Neuronal stem cell (in vitro differentiated cells): ENCODE measurements at places on chromosomes 11 and 22.

DNA sequence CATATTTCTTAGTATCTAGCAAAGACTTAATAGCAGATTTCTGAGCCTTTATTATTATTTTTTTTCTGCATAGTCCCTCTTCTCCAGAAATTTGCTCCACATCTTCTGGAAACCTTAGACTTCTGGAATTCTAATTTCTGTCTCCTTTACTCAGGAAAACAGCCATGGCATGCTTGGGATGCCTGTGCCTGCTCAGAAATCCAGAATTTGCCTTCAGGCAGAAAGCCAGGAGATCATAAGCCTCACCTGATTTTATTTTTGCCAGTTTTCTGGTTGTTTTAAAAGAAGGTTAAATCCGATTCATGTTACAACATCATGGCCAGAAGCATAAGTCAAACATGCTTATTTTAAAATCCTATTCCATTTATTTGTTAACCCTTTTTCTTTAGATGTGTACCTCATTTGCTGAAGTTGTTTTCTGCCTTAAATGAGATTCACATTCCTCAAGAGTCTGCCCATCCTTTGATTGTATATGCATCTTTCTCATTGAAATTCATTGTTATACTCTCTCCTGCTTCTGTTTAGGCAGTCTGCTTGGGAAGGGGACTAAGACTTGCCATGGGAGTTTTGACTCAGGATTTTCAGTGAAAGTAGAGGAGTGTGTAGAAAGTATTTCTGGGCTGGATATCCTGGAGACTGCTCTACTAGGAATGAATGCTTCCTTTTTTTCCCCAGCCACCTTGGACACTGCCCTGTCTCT is 37.1 kb downstream of the SIK2 start:
- DNase-seq = no peak

GRCh38 chr11:2267851-2268728 is 2.3 kb downstream of the ASCL2 start:
- no peak for DNase-seq

GRCh38 chr11:38014405-38014804 is 1416.4 kb upstream of the RAG2 start:
- no peak for DNase-seq

GRCh38 chr11:59135648-59136461 is 6.8 kb upstream of the FAM111A start:
- DNase-seq = peak; percentile 60

DNA sequence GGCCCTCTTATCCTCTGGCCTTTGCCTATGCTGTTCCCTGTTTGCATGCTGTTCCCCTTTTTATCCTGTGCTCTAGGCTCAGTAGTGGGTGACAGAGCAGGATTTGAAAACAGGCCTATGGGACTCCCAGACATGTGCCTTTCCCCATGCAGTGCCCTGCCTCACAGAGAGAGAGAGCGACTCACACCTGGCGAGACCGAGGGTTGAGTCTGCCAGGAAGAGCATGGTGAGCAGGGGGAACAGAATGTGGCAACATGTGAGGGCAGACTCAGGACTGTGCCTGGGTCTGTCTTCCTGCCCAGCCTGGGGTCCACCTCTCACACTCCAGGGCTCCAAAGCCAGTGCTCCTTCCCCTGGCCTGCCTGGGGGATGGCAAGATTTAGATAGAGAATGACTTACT is 75.0 kb downstream of the NFAM1 start:
- DNase-seq = no peak

DNA sequence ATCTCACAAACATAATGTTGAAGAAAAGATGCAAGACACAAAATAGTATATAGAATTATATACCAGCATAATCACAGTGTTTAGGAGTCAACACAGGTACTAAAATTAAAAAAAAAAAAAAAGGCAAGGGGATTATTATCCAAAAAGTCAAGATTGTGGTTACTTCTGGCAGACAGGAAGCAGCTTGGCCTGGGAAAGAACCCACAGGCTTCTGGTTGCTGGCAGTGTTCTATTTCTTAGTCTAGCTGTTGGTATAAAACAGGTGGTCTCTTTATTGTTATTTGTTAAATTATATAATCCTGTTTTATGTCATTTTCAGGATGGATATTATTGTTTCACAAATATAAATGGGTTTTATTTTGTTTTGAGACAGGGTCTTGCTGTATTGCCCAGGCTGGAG is 54.0 kb downstream of the C11orf58 start:
- no peak for DNase-seq

DNA sequence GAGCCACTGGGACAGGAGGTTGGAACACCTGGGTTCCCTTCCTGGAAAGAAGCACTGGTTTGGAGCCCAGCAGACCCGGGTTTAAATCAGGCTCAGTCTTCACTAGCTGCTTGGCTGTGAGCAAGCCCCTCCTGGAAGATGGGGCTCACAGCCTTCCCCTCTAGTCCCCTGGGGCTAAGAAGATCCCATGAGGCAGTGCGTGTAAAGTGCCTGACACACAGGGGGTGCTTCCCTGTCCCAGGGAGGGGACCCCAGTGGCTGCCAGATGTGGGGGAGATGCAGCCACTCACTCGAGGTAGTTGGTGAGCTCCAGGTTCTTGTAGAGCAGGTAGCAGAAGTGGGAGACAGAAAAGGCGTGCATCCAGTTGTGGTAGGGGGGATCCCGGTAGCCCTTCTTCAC is 93.2 kb downstream of the PDE2A start:
- DNase-seq = no peak

GRCh38 chr11:66022401-66023185 is 3.7 kb downstream of the CATSPER1 start:
- DNase-seq = peak; percentile 79

GRCh38 chr11:33545931-33546330 is 154.7 kb downstream of the C11orf91 start:
- DNase-seq = no peak

GRCh38 chr11:133064152-133064877 is 468.0 kb downstream of the OPCML start:
- DNase-seq = peak; percentile 68

DNA sequence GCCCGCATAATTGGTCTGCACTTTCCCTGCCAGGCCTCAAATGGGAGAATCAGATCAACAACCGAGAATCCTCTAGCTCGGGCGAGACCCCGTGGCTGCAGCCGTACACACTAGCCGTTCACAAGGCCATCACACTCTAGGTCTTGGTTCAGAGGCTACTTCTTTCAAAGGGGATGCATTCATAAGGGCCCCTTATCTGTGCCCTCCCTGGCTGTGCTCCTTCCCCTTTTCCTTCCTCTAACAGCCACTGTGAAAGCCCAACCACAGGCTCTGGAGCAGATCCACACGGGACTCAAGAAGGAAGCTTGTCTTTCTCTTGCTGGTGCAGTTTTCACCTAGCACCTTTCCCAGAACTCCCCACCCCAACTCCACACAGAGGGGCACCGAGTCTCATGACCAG is 24.5 kb downstream of the SMIM38 start:
- no peak for DNase-seq

- DNase-seq = no peak
Observed at GRCh38 chr11:44310206-44310462, 195 bp upstream of the ALX4 start.

DNA sequence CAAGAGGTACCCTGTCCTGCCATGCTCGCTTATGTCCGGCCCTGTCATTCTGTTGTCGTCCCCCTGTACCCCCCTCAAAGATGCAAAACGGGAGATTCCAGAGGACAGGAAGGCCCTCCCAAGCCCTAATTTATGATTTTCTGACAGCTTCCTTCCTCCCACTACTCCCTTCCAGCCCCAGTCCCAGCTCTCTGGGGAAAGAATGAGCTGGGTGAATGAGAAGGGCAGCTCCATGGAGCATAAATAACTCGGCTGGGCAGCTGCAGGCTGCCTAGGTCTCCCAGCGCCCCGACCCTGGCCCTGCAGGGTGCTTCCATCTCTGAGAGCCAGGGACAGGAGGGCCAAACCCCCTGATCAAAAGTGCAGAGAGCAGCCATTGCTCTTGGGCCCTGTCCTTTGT is 3.9 kb upstream of the EMID1 start:
- no peak for DNase-seq

- DNase-seq = no peak
Observed at GRCh38 chr11:78190374-78190773, 1.7 kb downstream of the USP35 start.

GRCh38 chr11:76892306-76892705 is 31.6 kb downstream of the ACER3 start:
- no peak for DNase-seq

DNA sequence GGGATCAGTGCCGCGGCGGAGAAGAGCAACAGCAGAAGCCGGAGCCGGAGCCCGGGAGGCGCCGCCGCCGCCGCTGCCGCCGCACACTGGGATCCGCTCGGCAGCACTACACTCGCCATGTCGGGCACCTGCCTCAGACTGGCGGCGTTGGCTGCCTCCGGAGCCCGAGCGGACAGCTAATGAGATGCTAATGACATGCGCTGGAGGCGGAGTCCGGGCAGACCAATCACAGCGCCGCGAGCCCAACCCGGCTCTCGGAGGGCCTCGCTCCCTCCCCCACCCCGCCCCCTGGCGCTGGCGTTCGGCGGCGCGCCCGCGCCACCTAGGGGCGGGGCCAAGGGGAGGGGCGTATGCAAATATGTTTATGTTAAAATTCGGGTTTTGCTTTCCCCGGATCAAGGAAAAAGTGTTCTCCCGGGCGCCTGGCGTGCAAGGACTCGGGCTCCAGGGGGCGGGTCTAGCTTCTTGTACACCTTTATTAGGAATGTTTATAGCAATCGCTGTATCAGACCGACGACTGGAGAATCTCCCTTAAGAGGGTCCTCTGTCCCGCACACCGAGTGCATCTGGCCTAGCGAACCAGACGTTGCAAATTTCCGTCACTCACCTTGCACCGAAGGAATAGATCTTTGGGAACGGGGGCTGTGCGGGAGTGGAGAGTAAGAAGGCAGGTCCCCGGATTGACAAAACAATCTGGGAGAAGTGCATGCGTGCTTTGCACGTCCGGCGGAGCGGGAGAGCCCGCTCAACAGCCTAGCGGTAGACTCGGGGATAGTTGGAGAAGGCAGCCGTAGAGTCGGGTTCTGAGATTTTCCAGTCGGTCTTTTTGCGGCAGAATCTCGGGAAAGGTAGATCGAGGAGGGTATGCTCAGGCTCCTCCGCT is at the start of gene CADM1:
Gene CADM1 (minus strand): TSS at position 140 of the 883 bp plus-strand sequence.
- peak; percentile 97 for DNase-seq

GRCh38 chr11:36229091-36229705 is 60.0 kb downstream of the COMMD9 start:
- no peak for DNase-seq

DNA sequence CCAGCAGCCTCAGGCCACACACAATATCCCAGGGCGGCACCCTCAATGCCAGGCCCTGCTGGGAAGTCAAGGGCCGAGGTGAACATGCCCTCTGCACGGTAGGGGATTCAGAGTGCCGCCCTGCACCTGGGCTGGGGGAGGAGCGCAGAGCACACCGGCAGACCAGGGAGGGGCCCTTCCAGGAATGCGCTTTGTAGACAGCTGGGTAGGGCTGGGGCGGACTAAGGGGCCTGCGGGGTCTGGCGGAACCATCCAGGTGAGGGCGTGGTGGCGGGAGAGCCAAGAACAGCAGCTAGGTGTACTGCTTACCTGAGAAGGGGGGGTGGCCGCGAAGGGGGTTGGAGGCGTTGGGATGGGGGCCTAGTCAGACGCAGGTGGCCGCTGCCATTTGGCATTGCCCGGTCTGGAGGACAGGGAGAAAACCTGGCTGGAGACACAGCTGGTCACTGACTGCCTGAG is 26.0 kb downstream of the DUSP8 start:
- no peak for DNase-seq

GRCh38 chr11:84899740-84900139 is 727.4 kb downstream of the DLG2 start:
- no peak for DNase-seq

- DNase-seq = no peak
Observed at GRCh38 chr11:10982704-10983510, 125.1 kb upstream of the ZBED5 start.

DNA sequence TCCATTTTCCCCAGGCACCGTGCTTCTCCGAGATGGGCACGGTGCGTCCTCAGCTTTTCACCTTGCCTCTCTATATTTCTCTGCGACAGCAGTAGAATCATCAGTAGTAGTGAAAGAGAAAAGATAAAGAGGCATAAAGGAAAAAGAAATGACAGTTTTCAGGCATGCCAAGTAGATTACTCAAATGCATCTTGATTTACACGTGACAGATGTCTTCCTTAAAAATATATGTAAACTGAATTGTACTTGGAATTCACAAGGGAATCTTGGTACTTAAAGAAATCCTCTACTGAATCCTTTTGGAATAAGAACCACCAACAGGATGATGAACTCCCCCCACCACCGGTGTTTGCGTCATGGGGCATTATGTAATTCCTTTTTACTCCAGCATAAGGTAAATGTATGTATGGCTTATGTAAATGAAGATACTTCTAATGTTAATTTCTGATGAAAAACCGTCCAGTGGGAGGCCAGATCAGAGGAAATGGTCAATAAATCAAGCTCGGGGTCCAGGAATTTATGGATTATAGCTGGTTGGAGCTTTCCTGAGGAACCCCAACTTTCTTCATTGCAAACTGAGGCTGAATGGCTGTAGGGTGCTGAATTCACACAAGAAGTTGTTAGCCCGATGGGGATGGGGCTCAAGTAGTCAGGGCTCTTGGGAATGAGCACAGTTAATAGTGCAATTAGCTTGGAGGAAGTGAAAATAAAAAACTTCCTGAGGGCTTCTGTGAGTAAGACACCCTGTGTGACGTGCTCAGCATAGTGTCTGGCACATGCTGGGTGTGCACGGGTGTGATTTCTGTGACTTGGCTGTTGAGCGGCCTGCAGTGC is 630.4 kb downstream of the OPCML start:
- DNase-seq = no peak

DNA sequence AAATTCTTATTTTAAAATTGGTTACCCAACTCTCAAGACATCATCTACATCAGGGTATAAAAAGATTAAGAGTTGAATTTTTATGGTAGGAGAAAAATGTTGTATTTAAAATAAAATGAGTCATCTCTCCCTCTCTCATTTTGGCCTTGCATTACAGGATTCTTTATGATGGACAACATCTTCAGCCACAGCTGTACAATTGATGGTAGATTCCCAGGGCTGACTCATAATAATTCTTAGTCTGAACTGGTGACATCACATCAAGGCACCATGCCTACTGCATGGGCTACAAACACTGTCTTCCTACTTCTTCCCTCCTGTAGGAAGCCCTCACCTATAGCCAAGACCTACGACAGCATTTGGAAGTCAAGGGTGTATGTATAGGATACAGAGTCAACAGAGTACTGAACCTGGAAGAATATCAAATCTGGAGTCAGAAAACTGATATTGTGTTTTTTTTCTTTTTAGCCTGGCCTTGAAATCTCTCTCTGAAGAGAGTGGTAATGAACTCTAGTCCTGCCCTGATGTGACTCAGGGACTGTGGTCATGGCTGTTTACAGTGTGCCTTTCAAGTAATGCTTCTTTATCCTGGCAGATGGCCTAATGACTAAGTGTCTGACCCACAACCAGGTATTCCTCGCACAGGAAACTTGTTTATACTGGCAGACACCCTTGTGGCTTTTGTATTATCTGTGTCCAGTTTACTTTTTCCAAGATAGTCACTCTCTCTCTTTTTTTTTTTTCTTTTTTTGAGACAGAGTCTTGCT is 32.5 kb downstream of the MRGPRX2 start:
- DNase-seq = no peak

- no peak for DNase-seq
Observed at GRCh38 chr11:25993016-25993415, 338.9 kb upstream of the ANO3 start.

GRCh38 chr11:69286374-69287371 is 7.3 kb upstream of the MYEOV start:
- no peak for DNase-seq

GRCh38 chr11:128290106-128290840 is 297.1 kb downstream of the ETS1 start:
- peak; percentile 56 for DNase-seq
